ENCODE measurements at places on chromosomes 2 and 18.

DNA sequence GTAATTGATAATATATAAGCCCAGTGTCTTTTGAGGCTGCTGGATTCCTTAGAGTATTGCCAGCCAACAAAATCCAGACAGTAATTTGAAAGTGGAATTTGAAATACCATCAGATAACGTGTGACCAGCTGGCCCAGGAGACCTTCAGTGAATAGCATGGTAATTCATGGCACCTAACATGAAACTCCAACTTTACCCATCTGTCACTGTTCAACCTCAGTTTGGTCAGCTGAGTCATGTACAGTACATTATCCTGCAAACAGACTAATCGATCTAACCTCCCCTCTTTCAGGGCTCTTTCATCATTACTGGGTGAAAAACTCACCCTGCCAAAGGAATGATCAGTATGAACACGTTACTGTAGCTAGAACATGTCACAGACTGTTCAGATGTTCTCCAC, 230.6 kb downstream of the DOK6 start:
- no peak for DNase-seq

DNA sequence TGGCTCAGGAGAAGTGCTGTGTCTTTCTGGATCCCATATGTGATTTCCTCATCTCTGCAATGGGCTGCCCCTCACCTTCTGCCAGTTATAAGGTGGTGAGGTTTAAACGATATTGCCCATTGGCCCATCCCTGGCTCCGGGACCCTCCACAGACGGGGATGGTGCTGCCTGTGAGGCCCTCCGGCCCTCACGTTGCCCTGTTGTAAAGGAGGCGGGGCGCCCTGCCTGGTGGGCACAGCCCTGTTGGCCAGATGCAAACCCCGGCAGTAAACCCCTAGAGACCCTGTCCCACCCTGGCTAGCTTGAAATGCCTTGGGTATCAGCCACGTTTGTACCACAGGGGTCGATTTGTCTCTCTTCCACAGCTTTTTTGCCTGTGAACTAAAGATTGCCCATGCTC, 7.4 kb downstream of the ARHGEF4 start:
- no peak for DNase-seq

DNA sequence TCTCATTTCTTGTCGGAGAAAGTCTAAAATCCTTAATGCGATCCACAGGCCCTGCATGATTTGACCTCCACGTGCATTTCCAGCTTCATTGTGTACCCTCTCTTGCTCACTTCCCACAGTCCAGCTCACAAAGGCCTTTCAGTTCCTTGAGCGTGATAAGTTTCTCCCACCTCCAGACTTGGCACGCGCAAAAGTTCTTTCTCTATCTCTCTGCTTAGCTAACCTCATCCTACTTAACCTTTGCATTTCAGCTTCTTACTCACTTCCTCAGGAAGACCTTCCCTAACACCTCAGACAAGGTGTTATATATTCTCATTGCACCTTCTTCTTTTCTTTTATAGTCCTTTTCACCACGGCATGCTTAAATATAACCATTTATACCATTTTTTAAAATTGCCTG, 124.8 kb upstream of the XPO1 start:
- DNase-seq: no peak

GRCh38 chr2:133500917-133501316, 67.3 kb downstream of the NCKAP5 start:
- no peak for DNase-seq

- no peak for DNase-seq
Measured at GRCh38 chr18:3422905-3423304, 27.1 kb upstream of the TGIF1 start.

GRCh38 chr2:74558284-74559230, 4.0 kb downstream of the DOK1 start:
- DNase-seq: no peak

DNA sequence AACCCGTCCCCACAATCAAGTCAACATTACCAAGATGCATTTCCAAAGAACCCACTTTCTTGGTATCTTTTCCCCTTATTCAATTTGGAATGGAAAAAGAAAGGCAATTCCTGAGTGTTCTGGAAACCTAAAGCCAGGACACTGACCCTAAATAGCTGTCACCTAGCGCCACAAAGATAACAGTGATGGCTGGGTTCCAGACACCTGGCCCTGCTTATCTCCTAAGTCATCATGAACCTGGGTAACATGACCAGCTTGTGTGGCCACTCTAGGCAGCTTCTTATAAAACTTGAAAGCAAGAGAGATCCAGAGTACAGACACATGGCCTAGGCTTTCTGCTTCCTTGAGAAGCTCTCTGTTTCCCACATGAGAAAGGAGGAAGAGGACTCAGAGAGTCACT, 95.4 kb downstream of the BOD1L2 start:
- no peak for DNase-seq

DNA sequence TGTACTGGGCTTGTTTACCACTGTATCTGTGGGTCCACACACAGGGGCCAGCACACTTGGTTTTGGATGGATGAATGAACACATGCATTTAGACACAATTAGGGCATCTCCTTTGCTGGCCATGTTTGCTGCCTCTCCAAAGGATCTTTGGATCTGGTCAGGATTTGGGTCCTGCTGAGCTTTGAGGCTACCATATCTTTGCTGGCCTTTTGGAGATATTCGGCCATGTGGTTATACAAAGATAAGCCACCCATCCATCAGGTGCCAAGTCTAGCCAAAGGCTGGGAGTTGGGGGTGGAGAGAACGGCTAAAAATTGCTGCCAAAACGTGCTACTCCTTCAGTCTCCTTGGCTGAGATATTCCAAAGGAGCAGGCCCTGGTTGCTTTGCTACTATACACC, 18.2 kb upstream of the FZD7 start:
- DNase-seq: no peak

DNA sequence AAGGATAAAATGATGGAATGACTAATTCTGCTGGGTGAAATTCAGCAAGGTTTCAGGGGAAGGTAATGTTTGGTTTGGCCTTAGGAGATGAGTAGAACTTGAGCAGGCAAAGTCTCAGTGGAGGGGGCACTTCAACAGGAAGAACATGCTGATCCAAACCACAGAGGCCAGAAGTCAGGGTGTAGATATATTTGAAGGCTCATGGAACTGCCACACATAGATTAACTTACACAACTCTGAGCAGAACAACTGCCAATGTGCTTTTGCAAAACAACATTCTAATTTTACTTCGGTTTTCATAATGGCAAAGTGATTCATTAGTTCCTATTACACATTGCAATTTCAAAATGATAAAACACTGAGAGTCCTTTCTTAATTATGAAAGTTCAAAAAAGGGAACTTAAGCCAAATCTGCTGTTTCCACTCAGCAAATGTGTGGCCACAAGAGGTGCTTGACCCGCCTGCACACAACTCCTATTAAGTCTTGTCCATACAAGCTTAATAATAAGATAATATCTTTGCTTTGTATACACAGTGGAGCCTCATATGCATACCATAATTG, 284.8 kb downstream of the MREG start:
- DNase-seq: no peak

- no peak for DNase-seq
Measured at GRCh38 chr2:7725171-7725849, 808.1 kb downstream of the RNF144A start.

DNA sequence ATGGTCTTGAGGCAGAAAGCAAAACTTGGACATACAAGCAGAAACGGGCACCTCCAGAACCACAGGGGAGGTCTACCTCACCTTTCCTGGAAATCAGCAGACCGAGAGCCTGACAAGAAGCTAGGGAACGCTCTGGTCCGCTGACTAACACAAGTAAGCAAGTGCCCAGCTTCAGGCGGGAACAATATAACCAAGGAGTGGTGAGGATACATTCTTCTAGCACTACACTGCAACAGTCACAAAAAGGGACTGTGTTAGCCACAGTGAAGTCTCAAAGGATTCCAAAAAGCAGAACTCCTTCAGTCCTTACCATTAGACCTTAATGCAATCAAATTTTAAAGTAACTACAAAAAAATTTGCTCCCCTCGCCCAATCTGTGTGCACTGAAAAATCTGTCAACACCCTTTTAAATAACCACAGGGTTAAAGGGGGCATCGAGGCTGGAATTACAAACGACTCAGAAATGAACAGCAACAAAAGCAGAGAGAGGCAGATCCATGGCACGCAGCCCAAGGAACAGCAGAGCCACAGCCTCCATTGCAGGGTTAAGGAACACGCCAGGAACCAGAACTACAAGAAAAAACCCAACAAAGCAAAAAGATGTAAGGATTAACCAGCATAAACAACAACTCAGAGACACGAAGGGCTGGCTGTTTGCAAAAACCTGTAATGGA, 7.1 kb downstream of the THAP4 start:
- no peak for DNase-seq

- no peak for DNase-seq
Measured at GRCh38 chr2:44954889-44955592, 13.5 kb downstream of the SIX3 start.

DNA sequence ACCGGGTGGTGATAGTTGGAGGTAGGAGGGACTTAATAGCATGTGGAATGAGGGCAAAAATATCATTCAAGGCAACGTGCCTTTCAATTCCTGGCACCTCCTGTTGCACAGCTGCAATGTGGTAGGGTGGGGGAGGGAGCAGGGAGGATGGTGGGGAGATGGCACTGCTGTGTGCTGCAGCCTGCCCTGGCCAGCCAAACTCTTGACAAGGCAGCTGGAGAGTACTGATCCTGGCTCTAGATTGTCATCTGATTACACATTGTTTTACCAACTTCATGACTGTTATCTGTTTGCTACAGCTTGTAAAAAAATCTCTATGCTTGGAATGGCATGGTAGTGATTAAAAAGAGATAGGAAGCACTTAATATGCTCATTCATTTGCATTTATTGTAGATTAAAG, 47.7 kb downstream of the PLCL1 start:
- DNase-seq: no peak

- no peak for DNase-seq
Measured at GRCh38 chr2:109632158-109632789, 18.1 kb downstream of the SOWAHC start.

- no peak for DNase-seq
Measured at GRCh38 chr2:188142636-188143295, 148.9 kb upstream of the GULP1 start.

- DNase-seq: no peak
Measured at GRCh38 chr2:72583376-72583775, 242.5 kb downstream of the EXOC6B start.

GRCh38 chr18:57951117-57951796, 92.8 kb upstream of the NEDD4L start:
- no peak for DNase-seq

DNA sequence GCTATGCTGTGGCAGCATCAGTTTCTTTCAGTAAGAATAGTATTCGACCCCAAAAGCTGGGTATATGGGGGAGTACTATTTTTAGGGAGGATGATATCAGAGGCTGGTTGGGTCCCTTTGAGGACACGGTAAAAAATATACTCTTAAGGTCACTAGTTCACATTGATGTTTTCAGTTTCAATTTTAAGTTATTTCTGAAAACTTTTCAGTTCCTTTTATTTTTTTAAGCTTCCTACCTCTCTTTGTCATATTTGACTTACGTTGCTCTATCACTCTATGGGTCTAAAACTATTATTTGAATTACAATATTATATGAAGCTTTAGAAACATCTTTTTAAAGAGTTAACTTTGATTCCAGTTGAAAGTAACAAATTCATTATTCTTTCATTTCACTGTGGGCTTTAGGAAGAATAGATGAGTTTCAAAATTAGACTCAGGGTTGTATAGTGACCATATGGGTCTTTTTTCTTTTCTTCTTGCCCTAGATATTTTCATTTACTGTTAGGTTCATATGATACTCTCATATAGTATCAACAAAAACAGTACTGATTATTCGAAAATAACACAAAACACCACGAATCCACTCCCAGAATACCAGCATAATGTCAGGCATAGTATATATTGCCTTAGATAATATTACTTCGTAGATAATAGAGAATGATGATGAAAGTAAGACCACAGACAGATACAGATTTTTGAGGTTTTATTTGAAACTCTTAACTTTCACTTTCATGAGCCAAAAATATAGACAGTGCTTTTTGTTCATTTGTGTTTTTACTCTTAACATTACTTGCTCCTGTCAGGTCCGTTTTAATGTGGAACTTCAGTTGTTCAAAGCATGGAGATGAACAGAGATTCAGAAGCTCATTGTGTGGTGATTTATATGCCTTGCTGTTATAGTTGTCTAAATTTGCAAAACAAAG, 9.8 kb downstream of the RMDN2 start:
- DNase-seq: no peak
